ENCODE measurements at places on chromosomes 1 and 21. TPM values are rescaled to one million over a fixed set of nuclear protein-coding genes. Genes with fewer than 3 reads are reported as not detected.

DNA sequence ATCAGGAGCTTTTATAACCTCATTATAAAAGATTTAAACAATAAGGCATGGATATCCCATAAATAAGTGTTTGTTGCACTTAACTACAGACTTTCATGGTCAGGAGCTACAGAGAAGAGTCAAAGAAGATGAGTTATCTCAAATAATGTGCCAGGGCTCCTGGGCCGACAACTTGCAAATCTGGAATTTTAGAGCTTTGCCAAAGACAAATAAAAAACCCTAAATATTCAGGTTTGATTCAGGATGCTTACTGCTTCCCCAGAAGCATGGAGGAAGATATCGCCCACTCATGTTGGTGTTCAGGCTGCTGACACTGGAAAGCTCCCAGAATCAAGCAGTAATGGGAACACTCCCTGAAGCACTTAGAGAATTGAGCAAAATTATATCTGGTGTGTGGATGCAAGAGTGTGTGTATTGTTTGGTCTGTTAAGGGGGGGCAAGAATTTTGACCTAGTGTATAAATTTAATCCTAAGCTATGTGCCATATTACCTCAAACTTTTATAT is 176.9 kb upstream of the ESRRG start:
- no peak for DNase-seq

DNA sequence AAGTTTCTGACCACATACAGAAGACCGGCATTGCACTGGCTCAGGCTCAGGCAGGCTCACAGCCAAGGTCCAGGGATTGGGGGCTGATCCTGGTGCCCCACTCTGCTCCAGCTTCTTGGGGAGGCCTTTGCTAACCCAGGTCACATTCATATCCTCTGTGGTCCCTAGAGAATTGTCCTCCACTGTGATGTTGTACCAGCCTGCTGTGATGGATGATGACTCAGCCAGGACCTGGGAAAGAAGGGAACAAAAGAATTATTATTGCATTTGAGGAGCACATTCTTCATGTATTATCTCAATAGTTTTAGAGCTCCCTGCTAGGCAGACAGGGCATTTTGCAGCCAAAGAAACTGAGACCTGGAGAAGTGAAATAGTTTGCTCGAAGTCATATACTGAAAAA is 114.3 kb upstream of the ETV3 start:
- no peak for DNase-seq

- DNase-seq = peak; percentile 50
Measured at GRCh38 chr1:9538669-9539164, 548 bp upstream of the SLC25A33 start.

GRCh38 chr1:187622545-187622944 is 793.8 kb downstream of the PLA2G4A start:
- DNase-seq = no peak

Gene TRIM67
- total RNA-seq = 0.13 TPM

Gene PIK3CD
- 34.7 TPM for total RNA-seq

DNA sequence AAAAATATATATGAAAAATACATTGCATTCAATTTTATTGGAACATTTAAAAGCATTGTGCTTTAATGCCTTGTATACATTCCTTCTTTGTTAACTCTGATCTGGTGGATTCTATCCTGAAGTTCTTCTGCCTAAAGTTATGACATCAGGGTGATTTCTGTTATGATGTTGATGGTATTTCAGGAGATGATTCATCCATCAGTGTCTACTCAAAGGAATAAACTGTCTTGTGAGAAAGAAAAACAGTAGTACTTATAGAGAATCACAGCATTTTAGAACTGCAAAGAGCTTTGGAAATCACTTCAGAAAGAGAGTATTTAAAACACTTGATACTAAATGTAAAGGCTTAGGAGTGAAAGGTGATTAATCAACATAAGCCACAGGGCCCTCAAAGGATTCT is 155.7 kb downstream of the PTPRC start:
- no peak for DNase-seq

DNA sequence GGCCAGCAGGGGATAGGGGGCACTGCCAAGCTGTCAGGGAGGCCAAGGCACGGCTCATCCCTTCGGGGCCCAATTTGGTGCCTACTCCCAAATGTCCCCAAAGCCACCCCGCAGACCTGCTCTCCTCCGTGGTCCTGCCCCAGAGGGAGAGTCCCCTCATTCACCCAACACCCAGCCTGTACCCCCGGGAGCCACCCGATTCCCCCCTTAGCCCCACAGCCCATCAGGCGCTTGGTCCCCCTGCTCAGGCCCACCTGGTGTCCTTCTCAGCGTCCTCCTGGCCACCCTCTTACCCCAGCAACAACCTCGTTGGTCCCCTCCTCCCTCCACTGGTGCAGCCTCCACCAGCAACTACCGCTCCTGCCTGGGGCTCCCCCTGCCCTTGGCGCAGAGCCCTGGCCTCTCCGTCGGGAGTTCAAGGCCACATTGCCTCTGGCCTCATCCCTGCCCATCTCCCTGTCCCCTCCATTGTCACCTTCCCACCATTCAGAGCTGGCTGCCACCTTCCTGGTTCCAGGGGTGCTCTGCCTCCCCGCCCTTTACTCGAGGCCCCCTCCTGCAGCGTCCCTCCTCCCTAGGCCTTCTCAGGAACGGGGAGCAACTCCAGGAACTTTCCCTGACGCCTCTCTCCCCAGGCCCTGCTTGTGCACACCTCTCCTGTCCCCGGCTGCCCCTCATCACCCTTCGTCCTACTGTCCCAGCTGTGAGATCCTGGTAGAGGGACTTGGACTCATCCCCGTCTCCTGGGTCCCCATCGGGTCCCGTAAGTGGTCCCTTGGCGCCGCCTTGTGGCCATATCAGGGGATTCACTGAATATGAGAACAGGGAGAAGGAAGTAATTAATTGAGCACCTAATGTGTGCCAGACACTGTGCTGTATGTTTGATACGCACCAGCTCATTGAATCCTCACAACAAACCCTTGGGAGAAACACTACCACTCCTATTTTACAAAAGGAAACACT is 73.9 kb downstream of the RAP1GAP start:
- DNase-seq = peak; percentile 73

Gene MYOG
- total RNA-seq = not detected

DNA sequence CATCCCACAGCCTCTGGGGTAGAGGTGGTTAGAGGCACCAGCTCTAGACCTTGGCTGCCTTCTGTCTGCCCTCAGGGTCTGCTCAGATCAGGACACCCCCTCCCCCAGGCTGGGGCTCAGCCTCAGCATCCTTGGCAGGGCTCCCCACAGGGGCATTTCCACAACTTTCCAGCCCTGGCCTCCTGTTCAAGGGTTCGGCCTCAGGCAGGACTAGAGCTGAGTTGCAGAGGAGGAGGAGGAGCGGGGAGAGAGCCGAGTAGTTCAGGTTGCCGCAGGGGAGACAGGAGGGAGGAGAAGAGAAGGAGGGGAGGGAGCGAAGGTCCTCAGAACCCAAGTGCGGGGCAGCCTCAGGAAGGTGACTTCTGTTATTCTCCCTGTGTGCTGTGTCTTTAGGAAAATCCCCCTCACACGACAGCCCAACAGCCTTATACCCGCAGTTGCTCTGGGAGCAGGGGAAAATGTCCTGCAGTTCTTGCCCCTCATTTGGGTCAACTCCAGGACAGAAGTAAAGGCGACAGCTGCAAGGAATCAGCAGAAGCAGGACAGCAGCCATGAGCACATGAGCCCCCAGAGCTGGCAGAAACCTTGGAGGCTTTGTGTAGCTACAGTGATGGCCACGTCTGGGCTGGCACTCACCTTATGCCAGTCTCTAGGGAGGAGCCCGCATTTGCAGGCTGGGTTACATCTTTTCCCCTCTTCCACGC is 46.5 kb upstream of the TENT5B start:
- no peak for DNase-seq

DNA sequence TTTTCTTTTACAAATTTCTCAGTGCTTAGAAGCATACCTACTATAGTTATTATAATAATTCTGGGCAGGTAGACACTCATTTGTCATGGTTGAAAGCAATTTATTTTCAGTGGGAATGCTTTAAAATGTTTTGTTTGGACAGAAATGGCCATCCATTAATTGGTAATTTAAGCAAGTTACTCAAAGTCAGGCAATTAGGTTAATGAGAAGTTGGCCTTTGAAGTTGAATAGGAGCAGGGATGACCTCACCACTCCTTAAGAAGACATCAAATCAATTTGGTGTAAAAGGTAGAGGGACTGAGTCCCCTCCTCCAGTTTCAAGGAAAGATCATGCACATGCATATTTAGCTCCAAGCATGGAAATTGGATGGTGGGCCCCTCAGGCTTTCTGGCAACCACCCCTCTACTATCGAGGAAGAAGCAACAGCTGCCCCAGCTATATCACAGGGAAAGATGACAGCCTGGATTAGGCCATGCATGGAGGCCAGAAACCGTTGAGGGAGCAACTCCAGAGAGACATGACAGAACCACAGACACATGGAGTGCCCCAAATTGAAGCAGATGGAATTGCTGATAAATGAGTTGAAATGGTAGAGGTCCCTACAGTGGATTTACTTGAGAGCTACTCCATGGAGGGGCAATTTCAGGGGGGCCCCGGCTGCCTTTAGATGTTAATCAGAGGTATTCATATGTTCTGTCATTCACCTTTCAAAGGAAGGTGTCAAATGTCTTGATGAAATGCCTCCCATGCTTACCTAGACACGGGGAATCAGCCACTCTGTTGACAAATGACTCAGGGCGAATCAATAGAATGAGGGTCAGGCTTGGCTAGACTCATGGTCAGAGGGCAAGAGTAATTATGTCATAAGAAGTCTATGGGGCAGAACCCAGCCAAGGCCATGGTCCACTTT is 26.7 kb downstream of the HLX start:
- no peak for DNase-seq

- DNase-seq = no peak
Measured at GRCh38 chr1:223654083-223654482, 11.4 kb downstream of the CAPN8 start.

Gene PODN
- 7.0 TPM for total RNA-seq

DNA sequence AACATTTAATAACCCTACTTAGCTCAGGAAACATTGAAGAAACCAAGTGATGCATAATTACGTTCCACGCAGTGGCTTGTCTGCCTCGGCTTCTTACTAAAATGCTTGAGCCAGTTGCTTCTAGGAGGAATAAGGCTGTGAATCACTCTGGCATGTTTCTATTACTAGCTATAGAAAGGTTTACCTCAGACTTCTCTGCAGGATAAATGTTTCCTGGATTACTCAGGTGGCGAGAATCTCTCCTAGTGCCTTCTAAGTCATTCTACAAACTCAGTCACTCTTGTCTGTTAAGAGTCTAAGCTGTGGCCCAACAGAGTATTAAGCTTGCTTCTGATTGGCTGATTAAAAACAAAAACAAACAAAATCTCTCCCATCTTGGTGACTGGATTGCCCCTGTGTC is 92.0 kb upstream of the RALGPS2 start:
- no peak for DNase-seq

DNA sequence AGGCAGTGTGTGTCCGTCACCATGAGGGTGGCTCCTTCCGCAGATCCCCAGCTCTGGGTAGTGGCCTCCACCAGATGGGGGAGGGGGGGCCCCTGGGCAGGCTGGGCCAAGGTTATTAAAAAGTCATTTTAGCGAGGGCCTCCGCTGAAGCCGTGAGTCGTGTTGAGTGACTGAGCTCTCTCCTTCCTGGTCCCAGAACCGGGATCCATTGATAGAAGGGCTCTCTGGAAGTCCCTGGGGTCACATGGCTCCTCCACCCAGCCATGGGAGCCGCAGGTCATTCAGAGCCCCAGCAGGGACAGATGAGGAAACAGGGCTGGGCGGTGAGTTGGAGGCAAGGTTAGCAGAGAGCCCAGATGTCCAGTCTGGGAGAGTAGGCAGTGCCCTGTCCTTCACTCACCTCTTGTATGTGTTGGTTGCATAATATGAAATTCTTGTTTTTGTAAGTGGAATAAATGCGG is 12.9 kb downstream of the MIIP start:
- no peak for DNase-seq

Gene CSF3R
- total RNA-seq = 1.6 TPM

DNA sequence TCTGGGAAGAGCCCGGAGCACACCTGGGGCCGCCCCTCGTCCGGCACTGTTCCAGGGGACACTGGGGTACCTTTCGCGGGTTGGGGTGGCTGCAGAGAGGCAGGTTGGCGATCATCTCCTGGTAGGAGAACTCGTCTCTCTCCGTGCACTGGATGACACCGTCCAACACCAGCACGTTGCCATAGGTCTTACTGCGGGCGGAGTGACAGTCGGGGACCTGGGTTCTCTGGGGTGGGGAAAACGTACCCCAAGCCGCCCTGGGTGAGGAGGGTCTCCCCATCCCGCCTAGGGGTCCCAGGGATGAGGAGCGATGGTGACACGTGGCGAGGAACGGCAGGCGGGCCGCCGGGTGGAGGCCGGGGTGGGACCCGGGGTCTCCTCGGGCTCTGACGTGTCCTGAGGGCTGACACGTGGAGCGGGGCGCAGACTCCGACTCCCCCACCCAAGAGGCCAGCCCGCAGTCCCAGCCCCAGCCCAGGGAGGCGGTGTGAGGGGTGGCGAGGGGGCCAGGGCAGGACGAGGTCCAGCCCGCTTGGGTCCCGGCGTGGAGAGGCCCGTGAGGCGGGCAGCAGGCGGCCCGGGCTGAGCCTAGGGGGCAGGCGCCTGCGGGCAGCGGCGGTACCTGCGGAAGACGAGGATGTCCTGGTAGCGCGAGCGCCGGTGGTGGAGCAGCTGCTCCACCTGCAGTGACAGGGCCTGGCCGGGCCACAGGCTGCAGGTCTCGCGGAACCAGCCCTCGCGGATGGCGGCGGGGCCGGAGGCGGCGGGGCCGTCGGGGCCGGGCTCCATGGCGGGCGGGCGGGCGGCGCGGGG is 457 bp downstream of the SRM start:
- DNase-seq = peak; percentile 21

Gene FCRL2
- 0.53 TPM for total RNA-seq

DNA sequence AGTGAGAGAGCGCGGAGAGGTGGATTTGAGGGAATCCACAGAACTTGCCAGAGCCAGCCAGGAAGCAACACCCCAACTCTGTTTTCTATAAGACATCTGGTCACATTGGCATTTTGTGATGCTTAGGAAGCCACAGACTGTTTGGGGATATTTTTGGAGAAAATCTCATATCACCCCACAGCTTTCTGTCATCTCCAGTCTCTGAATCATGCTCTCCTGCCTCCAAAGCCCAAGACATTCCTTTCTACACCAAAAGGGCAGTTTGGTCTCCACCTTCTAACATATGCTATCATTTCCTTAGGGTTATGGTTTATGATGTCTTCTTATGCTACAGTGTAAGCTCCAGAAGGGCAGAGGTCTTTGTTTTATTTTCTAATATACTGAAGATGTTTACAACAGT is 14.4 kb upstream of the BCL10 start:
- DNase-seq = no peak

GRCh38 chr1:23625459-23625858 is 66.1 kb upstream of the RPL11 start:
- DNase-seq = no peak

Data from Peyer's patch (tissue), 4 donors.